ENCODE measurements at places on chromosomes 2 and 18.

DNA sequence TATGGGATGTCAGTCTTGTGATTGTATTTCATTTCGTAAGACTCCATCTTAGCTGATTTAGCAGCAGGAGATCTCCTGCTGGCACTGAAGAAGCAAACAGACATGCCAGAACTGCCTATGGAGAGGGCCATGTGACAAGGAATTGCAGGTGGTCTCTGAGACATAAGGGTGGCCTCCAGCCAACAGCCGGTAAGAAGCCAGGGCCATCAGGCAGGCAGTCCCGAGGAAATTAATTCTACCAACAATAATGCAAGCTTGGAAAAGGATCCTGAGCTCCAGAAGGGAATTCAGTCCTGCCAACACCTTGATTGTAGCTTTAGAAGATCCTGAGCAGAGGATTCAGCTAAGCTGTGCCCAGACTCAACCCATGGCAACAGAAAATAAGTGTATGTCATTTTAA lies 87.1 kb upstream of the DNAJC10 start:
- no peaks in the 10 kb centered on the region for H3K4me1 ChIP-seq
- DNase-seq: no peak
- H3K4me3 ChIP-seq: no peak overlapping the region

DNA sequence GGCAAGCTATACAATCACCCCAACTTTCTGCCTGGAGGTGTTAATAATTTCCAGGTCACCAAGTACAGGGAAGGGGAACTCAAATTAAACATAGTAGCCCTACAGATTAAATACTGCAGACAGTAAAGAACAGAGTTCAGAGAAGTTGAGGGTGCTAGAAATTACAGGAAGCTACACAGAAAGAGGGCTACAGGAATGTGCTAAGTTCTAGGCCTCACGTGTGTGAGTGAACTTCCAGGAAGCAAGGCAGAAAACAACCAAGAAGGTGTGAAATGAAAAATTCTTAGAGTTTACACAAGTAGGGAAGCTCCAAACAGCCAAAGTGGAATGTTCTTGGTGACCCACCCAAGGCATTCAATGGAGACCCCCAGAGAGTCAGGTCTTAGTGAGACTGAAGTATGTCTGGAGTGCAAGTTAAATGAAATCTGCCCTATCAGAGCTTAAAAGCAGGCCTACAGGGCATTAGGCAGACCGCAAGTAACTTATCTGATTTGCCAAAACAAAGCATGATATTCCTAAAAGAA lies 58.1 kb upstream of the RNU4ATAC start:
- no peak overlapping the region for H3K4me3 ChIP-seq
- H3K36me3 ChIP-seq: peaks cover 35% of the 10 kb centered on the region
- no peak overlapping the region for H3K27ac ChIP-seq
- H3K27me3 ChIP-seq: no peaks in the 10 kb centered on the region

GRCh38 chr2:95728878-95729596 lies 137.2 kb downstream of the TRIM43 start:
- H3K4me1 ChIP-seq: no peaks in the 10 kb centered on the region
- H3K4me3 ChIP-seq: no peak overlapping the region
- H3K27me3 ChIP-seq: peaks cover 11% of the 10 kb centered on the region

- DNase-seq: no peak
- peaks cover 7% of the 10 kb centered on the region for H3K4me1 ChIP-seq
- no peak overlapping the region for H3K4me3 ChIP-seq
Observed at GRCh38 chr18:21672521-21673267, 31.9 kb downstream of the ABHD3 start.

GRCh38 chr2:111662039-111662770 lies 221.8 kb downstream of the ANAPC1 start:
- no peak overlapping the region for H3K4me3 ChIP-seq
- H3K36me3 ChIP-seq: no peaks in the 10 kb centered on the region
- peaks cover 14% of the 10 kb centered on the region for H3K4me1 ChIP-seq
- no peak for DNase-seq
- H3K27ac ChIP-seq: no peak overlapping the region

DNA sequence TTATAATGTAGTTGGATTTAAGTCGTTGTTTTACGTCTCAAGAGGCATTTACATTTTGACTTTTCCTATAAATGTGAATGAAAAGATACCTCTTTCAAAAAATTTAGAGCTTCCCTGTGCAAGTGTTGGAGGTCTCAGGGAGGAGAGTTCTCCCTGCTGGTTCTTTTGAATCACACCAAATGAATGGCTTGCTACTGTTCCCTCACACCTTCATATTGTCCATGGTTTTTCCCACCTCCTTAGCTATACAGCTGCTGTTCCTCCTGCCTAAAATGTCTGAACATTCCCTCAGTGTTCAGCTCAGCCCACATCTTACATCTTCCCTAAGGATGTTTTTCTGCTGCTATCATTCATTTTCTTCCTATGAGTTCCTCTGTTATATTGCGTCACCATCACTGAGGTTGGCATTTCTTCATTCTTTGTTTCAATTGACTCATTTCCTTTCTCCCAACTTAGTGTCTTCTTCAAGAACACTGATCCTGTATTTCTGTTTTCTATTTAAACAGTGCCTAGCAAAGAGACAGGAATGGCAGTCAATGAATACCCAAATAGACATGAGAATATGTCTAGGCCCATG lies 46.0 kb downstream of the COX7A2L start:
- DNase-seq: no peak
- peak overlapping the region; percentile 61 for H3K27ac ChIP-seq
- H3K36me3 ChIP-seq: peaks cover 18% of the 10 kb centered on the region
- H3K4me3 ChIP-seq: no peak overlapping the region
- no peaks in the 10 kb centered on the region for H3K27me3 ChIP-seq

GRCh38 chr18:44914028-44914427 lies 233.3 kb downstream of the SETBP1 start:
- peaks cover 27% of the 10 kb centered on the region for H3K4me1 ChIP-seq
- H3K27me3 ChIP-seq: peaks cover 9% of the 10 kb centered on the region
- no peak overlapping the region for H3K27ac ChIP-seq
- no peak for DNase-seq
- H3K36me3 ChIP-seq: no peaks in the 10 kb centered on the region

- H3K27ac ChIP-seq: no peak overlapping the region
- no peaks in the 10 kb centered on the region for H3K4me1 ChIP-seq
- H3K36me3 ChIP-seq: no peaks in the 10 kb centered on the region
- no peak for DNase-seq
Observed at GRCh38 chr2:229126066-229126465, 145.0 kb downstream of the PID1 start.

GRCh38 chr2:21694079-21694878 lies 570.5 kb downstream of the TDRD15 start:
- no peaks in the 10 kb centered on the region for H3K4me1 ChIP-seq
- no peak overlapping the region for H3K27ac ChIP-seq
- H3K36me3 ChIP-seq: no peaks in the 10 kb centered on the region
- no peaks in the 10 kb centered on the region for H3K27me3 ChIP-seq
- no peak overlapping the region for H3K4me3 ChIP-seq
- DNase-seq: no peak

DNA sequence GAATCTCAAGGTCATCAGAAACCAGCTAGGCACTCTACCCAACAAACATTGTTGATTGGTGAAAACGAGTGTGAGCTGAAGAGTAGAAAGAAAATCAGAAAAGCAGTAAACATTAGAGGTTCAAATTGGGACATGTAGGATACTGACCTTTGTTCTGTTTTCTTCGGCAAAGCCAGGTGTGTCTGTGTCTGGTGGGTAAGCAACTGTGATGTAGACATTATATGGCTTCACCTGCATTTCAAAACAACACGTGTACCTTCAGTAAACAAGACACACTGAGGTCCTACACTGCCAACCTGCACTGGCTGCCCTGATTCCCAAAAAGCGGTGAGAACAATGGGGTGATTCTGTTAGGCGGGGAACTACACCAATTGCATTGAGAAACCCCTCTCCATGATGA lies 22.7 kb downstream of the KDSR start:
- no peaks in the 10 kb centered on the region for H3K27me3 ChIP-seq
- H3K36me3 ChIP-seq: peaks cover 45% of the 10 kb centered on the region
- no peaks in the 10 kb centered on the region for H3K4me1 ChIP-seq
- H3K4me3 ChIP-seq: no peak overlapping the region
- DNase-seq: no peak

- no peak for DNase-seq
- H3K27me3 ChIP-seq: peaks cover 5% of the 10 kb centered on the region
- H3K4me1 ChIP-seq: no peaks in the 10 kb centered on the region
Observed at GRCh38 chr18:57856557-57857280, 53.6 kb upstream of the ATP8B1 start.

GRCh38 chr2:84115173-84115857 lies 343.8 kb downstream of the SUCLG1 start:
- H3K27me3 ChIP-seq: no peaks in the 10 kb centered on the region
- no peaks in the 10 kb centered on the region for H3K4me1 ChIP-seq
- no peak overlapping the region for H3K4me3 ChIP-seq
- DNase-seq: no peak
- H3K27ac ChIP-seq: no peak overlapping the region

DNA sequence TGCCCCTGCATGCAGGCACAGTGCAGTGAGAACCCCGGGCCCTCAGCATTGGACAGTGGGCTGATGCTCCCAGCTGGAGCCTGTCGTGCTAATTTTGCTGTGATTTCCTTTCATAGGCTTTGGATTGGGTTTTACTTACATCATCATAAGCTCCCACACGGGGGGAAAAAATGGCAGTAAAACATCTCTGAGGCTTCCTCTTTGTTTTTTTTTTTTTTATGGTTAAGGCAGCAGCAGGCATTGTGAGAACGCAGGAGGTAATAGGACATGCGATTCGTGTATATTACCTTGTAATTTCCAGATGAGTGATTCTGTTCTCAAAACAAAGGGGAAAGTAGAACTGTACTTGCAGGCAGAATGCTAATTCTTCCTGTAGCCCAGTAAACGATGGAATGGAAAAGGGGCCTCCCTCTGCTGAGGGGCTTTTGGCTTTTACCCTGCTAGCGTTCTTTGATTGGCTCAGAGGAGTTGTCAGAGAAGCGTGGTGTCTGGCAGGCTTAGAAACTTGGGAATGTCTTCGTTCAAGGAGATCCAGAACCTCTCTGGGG lies 89.7 kb downstream of the NPAS2 start:
- no peaks in the 10 kb centered on the region for H3K4me1 ChIP-seq
- H3K4me3 ChIP-seq: no peak overlapping the region
- H3K27ac ChIP-seq: no peak overlapping the region
- no peaks in the 10 kb centered on the region for H3K27me3 ChIP-seq

- H3K27me3 ChIP-seq: no peaks in the 10 kb centered on the region
- H3K27ac ChIP-seq: no peak overlapping the region
- H3K4me1 ChIP-seq: no peaks in the 10 kb centered on the region
- H3K4me3 ChIP-seq: no peak overlapping the region
- H3K36me3 ChIP-seq: no peaks in the 10 kb centered on the region
- DNase-seq: no peak
Observed at GRCh38 chr18:10140461-10141282, 226.9 kb downstream of the VAPA start.

GRCh38 chr2:19488009-19488691 lies 129.7 kb upstream of the OSR1 start:
- H3K4me3 ChIP-seq: no peak overlapping the region
- DNase-seq: peak; percentile 11
- no peaks in the 10 kb centered on the region for H3K36me3 ChIP-seq
- peaks cover 9% of the 10 kb centered on the region for H3K4me1 ChIP-seq
- H3K27ac ChIP-seq: peak overlapping the region; percentile 34

DNA sequence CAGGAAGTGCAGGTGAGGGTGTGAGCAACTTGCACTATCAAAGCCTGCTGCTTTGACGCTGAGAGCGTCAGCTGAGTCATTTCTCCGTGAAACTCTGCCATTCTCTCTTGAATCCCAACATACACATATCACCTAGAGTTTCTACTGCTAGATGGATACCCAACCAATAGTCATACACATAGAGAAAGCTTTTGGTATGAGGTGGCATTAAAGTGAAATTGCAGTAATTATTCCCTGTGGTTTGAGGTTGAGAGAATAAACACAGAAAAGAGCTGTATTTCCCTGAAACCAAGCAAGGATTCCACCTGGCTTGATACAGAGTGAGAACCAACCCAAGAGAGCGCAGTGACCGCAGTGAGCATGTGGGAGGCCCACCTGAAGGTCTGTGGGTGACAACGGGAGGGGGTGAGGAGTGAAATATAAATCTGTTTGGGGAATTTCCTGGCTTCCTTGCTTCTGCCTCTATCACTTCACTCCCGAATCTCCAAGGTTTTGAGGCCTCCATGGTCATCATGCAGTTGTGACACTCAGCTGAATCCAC lies 28.8 kb upstream of the TMEM18 start:
- H3K4me3 ChIP-seq: no peak overlapping the region
- no peaks in the 10 kb centered on the region for H3K36me3 ChIP-seq
- DNase-seq: peak; percentile 15
- H3K4me1 ChIP-seq: peaks cover 11% of the 10 kb centered on the region

GRCh38 chr2:161991991-161992390 lies 82.0 kb downstream of the DPP4 start:
- no peak overlapping the region for H3K4me3 ChIP-seq
- H3K4me1 ChIP-seq: peaks cover 70% of the 10 kb centered on the region
- peak overlapping the region; percentile 94 for H3K27ac ChIP-seq
- no peaks in the 10 kb centered on the region for H3K36me3 ChIP-seq

GRCh38 chr2:157181234-157181633 lies 76.3 kb upstream of the GALNT5 start:
- H3K27ac ChIP-seq: no peak overlapping the region
- H3K4me1 ChIP-seq: peaks cover 3% of the 10 kb centered on the region
- H3K36me3 ChIP-seq: no peaks in the 10 kb centered on the region
- H3K4me3 ChIP-seq: no peak overlapping the region
- DNase-seq: no peak
- H3K27me3 ChIP-seq: no peaks in the 10 kb centered on the region

Data from activated naive CD8-positive, alpha-beta T cell treated with anti-CD3 and anti-CD28 coated beads, Interleukin-2, amount 50 U/mL, for 24 hours (primary cell).